ENCODE measurements at places on chromosomes 6 and 20.

- no peak for DNase-seq
These were observed 88.9 kb upstream of the ECI2 start for GRCh38 chr6:4224067-4224978.

- peak; percentile 70 for DNase-seq
These were observed 3.9 kb downstream of the SYTL3 start for GRCh38 chr6:158653577-158654354.

DNA sequence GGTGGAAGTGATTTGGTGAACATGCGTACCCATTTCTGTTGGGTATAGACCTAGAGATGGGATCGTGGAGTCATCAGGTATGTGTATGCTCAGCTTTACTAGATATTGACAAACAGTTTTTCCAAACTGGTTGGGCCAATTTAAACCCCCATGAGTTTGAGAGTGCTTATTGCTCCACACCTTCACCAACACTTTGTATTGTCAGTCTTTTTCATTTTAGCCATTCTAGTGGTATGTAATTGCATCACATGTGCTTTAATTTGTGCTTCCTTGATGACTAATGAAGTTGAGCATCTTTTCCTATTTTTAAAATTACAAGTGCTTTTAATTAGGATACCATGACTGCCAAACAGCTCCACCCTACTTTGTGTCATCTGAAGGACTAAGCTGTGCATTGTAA is 158.9 kb upstream of the AKIRIN2 start:
- DNase-seq = no peak

DNA sequence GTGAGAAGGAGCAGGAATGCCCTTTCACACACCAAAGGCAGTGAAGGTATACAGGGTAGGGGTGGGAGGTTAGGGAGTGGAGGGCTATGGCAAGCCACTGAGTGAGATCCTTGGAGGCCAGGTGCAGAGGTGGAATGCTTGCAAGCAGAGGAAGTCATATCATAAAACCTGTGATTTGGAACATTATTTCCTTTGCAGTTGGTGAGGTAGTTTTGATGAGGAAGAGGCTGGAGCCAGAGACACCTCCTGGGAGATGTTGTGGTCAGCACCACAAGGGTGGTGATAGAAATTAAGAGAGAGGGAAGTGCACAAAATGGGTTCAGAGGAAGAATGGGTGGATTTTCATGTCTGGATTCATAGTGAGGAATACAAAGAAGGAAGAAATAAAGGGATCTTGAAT is 73.0 kb downstream of the PLCB4 start:
- DNase-seq = no peak

GRCh38 chr6:130969791-130970491 is 93.1 kb downstream of the EPB41L2 start:
- no peak for DNase-seq

DNA sequence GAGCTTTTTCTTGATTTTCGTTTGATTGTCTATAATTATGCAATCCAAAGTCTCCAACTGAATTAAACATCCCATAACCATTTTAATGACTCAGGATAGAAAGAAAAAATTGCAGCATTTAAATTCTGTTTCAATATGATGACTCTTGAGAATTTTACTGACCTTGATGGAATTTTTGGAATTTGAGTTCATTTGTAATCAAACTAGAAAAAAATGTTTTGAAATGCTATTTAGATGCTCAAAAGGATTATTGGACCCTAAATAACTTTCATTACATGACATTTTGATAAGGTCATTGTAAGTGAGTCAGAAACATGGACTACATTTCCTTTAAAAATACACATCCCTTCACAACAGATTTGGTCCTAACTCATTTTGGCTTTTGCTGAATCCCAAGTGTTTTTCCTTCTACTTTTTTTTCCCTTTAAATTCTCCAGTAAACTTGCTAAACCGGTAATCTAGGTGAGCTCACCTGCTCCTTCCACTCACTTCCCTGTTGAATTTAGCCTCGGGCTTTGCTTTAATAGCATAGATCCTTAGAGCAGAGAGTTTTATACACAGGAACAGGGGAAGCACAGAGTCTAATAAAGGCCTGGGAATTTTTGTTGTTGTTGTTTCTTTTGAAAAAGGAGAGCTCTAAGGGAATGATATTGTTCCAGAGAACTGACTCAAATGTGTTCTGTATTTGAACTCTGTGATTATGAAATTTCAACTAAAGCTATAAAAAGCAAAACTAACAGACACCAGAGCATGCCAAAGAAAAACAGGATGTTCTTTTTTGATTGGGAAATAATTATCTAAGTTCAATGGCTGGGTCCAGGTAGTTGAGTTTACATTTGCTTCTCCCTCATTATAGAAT is 1088.2 kb upstream of the CITED2 start:
- DNase-seq = no peak

- peak; percentile 68 for DNase-seq
These were observed 52.8 kb downstream of the GTF2H5 start for GRCh38 chr6:158220786-158221442.

GRCh38 chr6:82143041-82143481 is 104.5 kb downstream of the IBTK start:
- no peak for DNase-seq
